Hepatocyte (in vitro differentiated cells): ENCODE measurements at places on chromosomes 3 and 15.

DNA sequence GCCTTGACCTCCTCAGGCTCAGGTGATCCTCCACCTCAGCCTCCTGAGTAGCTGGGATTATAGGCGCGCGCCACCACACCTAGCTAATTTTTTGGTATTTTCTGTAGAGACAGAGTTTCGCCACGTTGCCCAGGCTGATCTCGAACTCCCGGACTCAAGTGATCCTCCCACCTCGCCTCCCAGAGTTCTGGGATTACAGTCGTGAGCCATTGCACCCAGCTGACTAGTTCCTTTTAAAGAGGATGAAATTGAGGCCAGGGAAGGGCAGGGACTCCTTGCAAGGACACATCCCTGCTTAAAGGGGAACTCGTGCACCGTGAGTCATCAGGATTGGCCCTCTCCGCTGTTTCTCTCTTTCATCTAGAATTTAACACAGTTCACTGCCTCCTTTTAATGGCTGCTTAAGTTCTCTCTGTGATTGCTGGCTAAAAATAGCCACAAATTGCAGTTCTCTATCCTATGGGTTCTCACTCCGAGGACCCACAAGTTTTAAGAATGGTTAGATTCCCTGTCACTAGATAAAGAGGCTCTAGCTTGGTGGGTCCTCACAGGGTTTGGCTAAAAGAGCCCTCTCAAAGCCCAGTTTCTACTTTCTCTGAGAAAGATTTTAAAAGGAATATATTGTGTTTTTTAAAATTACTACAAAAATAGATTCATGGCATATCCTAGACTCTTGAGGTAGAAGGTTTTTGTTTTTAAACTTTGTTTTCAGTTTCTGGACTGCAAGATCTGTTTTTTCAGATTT, 1.4 kb downstream of the CRTAP start:
- peak; percentile 79 for DNase-seq

DNA sequence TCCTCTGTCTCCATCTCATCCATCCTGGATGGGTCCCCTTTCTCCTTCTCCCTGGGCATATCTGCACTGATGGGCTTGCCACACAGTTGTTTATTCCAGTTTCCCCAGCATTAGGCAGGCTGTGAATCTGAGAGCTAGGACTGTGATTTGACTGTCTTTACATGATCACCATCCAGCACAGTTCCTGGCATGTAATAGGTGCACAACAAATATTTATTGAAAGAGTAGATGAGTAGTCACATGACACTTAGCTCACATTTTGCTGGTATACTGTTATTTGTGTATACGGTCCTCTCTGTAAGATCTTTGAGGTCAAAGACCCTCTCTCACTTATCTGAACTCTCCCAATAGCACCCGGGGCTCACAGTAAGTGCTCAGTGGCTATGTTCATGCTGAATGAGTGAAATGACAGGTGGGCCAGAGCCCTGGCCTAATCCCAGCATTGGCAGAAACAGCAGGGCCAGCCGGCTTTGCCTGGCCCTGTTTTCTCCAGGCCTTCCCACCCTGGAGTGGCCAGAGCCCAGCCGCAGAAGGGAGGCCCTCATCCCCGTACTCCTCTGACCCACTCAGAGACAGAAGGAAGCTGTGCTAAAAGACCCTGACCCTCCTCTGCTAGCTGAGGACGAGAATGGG, 16.2 kb upstream of the BAHD1 start:
- DNase-seq: no peak

GRCh38 chr3:190619761-190620160, 105.9 kb downstream of the IL1RAP start:
- DNase-seq: no peak

DNA sequence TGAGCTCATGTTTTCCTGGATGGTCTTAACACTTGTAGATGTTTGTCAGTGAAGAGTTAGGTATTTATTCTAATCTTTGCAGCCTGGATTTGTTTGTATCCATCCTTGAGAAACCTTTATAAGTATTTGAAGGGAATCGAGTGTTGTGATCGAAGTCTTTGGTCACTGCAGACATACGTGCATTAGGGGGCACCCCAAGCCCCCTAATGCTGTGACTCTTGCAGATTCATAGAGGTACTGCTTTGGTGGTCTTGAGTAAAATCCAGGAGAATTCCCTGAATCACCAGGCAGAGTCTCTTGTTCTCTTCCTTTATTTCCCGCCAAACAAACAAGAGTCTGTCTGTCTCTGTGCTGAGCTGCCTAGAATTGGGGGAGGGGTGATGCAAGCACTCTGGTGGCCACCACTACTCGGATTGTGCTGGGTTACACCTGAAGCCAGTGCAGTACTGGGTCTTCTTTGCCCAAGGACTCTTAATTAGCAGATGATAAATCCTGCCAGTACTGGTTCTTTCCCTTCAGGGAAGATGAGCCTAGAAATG, 170.5 kb upstream of the POU1F1 start:
- no peak for DNase-seq

DNA sequence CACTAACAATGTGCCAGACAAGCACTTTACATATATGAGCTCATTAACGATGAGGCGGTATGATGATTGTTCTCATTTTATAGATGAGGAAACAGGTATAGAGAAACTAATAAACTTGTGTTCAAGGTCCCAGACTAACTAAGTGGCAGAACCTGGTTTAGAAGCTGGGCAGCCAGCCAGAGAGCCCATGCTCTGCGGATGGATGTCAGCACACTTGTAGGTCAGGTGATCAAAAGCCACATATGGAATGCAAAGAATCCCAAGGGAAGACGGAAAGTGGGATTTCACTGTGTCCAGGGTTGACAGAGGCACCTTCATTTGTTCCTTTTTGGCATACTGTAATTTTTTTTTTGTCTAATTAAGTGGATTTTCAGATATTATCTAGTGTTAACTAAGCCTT, 103.7 kb downstream of the EFL1 start:
- no peak for DNase-seq

DNA sequence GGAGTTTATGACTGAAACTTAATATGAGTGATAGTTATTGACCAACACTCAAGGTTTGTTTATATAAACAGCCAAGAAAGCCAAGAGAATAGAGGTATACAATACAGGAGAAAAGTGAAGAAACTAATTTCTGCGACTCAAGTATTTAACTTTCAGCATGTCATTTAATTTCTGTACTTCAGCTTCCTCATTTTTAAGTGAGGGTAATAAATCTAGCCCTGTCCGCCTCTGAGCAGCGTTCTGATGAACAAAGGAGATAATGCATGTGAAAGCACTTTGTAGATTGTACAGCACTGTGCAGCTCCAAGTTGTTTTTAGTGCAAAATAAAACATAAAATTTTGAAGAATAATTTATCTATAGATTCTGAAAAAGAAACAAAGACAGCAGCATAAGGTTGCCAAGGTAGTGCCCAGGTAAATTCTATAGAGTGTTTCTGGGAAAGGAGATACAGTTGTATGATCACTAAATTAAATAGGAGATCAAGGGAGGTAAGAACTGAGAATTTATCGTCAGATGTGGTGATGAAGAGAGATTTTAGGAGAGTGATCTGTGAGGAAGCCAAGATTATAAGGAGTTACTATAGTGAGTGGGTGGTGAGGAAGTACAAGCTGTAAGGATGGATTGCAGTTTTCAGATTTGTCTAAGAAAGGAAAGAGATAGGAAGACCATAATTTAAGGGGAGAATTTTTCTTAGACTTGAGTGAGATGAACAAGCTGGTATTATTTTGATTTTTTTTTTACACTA, 71.3 kb downstream of the RASA2 start:
- DNase-seq: peak; percentile 36

DNA sequence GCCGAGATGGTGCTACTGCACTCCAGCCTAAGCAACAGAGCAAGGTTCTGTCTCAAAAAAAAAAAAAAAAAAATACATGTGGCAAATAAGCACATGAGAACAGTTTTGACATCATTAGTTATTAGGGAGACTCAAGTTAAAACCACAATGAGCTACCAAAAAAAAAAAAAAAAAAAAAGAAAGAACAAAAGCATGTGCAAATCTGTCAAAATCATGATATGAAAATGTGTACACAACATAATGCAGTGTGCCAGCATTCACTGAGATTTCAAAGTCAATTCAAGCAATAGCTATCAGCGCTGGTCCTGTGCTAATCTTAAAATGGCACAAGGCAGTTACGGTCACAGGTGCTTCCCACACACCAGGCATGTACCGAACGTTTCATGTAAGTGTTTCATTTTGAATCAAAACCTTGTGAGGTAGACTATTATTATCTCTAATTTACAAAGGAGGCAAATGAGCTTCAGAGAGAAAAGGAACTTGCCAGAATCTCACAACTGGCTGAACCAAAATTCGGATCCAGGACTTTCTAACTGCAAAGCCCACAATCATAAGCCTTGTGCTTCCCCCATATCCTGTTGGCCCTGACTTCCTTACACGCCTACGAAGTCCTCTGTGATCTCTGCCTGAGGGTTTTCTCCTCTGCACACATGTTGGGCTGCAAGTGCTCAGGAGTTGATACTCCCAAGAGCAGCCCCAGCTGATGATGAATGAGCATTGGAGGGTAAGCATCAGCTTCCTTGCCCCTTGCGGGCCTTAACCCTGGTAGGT, 200.1 kb upstream of the PROK2 start:
- no peak for DNase-seq

DNA sequence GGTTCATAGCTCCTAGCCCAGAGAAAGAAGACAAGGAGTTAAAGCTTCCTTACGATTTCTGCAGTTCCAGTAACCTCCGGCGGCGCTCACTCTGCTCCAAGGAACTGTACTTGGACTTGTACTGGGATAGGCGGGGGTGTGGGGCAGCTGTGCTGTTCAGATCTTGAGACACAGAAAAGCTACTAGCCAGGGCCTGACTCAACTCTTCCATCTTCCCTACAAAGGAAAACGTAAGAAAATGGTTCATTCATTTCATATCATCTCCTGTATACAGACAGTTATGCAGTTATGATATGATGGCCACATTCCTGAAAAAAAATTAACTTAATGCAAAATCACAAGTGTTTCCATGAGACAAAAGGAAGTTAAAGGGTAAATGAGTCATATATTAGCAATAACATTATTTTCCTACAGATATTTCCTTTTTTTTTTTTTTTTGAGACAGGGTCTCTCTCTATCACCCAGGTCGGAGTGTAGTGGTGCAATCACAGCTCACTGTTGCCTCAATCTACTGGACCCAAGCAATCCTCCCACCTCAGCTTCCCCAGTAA, 4.6 kb downstream of the SNUPN start:
- peak; percentile 72 for DNase-seq

DNA sequence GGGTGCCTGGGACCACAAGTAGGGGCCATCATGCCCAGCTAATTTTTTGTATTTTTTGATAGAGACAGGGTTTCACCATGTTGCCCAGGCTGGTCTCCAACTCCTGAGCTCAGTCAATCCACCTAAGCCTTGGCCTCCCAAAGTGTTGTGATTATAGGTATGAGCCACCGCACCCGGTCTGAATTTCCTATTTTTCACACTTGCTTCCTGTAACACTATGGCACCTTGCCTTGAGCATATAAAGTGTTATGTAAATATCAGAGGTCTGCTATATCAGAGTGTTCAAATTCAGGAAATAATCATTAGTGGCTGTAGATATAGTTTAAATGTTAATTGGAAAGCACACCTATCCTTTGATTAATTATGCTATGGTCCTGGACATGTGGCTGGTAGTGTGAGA, 165.2 kb downstream of the KCNAB1 start:
- no peak for DNase-seq

- no peak for DNase-seq
Observed at GRCh38 chr3:146313746-146314111, 62.8 kb upstream of the PLSCR4 start.

- no peak for DNase-seq
Observed at GRCh38 chr15:85421116-85421925, 40.9 kb downstream of the AKAP13 start.

- no peak for DNase-seq
Observed at GRCh38 chr15:58467121-58467721, 35.4 kb downstream of the LIPC start.

GRCh38 chr3:153138276-153139210, 23.5 kb upstream of the RAP2B start:
- peak; percentile 89 for DNase-seq

GRCh38 chr3:140823106-140823505, 118.5 kb upstream of the SLC25A36 start:
- no peak for DNase-seq

GRCh38 chr3:14822670-14823390, 4.1 kb downstream of the FGD5 start:
- peak; percentile 44 for DNase-seq
